ENCODE measurements at places on chromosomes 16 and 17. TPM values are rescaled to one million over a fixed set of nuclear protein-coding genes. Genes with fewer than 3 reads are reported as not detected.

Gene MYADML2
- total RNA-seq: not detected

Gene CSH1
- not detected for total RNA-seq

- no peaks in the 10 kb centered on the region for H3K27me3 ChIP-seq
- no peak overlapping the region for H3K4me3 ChIP-seq
- DNase-seq: no peak
- no peak overlapping the region for H3K27ac ChIP-seq
Observed at GRCh38 chr16:15885560-15886001, 2.8 kb downstream of the CEP20 start.

DNA sequence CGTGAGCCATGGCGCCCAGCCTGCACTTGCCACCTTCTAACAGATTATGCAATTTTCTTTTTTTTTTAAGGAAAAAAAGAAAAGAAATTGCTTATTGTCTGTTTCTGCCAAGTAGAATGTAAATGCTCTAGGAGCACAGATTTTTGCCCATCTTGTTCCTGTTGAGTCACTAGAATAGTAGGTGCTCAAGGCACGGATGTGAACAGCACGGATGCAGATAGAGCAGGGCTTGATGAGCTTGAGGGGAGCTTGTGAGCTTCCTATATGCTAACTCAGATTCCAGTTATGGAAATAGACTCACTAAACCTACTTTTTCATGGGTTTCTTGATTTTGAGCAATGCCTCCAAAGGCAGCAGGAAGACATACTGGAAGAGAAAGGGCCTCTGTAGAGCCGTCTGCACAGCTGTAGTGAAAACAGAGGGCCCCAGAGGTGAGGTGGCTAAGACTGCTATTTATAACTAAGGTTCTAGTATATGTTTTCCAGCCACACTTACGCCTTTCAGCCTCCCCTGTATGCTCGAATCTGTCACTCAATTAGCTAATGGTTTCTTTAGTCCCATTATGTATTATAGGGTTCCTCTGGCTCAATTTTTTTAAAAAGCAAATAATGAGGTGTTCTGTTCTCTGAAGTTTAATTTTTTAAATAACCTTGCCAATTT, 72.8 kb downstream of the WWP2 start:
- peaks cover 63% of the 10 kb centered on the region for H3K4me1 ChIP-seq
- no peak overlapping the region for H3K4me3 ChIP-seq
- H3K36me3 ChIP-seq: no peaks in the 10 kb centered on the region

DNA sequence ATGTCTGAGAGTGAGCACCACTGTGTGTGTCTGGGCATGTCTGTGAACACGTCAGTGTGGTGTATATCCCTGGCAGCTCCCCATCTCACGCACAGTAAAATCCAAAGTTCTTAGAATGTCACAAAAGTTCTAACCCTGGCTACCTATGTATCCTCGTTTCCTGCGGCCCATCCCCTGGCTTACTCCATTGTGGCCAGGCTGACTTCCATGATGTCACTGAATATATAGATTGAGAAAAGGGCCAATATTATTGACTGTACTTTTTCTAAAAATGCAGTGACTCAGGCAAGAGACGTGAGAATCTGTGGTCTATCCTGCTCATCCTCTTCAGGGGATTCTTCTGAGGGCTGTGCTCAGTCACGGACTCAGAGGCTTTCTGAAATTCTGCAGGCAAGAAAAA, 963 bp upstream of the METTL22 start:
- H3K4me1 ChIP-seq: peaks cover 10% of the 10 kb centered on the region
- H3K27ac ChIP-seq: no peak overlapping the region
- H3K36me3 ChIP-seq: peaks cover 3% of the 10 kb centered on the region
- no peak overlapping the region for H3K4me3 ChIP-seq
- H3K27me3 ChIP-seq: no peaks in the 10 kb centered on the region

DNA sequence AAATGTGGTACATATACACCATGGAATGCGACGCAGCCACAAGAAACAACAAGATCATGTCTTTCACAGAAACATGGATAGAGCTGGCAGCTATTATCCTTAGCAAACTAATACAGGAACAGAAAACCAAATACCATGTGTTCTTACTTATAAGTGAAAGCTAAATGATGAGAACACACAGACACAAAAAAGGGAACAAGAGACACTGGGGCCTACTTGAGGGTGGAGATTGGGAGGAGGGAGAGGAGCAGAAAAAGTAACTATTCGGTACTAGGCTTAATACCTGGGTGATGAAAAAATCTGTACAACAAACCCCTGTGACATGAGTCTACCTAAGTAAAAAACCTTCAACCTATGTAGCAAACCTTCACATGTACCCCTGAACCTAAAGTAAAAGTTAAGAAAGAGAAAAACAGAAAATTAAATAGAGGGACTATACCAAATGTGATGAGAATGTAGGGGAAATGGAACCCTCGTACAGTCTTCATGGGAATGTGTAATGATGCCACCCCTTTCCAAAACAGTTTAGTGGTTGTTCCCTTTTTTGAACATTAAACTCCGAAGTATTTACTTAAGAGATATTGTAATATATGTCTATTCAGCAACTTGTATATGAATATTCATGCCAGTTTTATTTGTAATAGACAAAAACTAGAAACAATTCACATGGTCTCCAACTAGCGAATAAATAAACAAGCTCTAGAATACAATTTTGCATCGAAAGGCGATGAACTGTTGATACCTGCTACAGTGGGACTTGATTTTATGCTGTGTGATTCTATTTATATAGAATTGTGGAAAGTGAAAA, 33.9 kb downstream of the AHSP start:
- H3K4me1 ChIP-seq: no peaks in the 10 kb centered on the region
- no peak for DNase-seq
- H3K36me3 ChIP-seq: no peaks in the 10 kb centered on the region
- H3K27me3 ChIP-seq: peaks cover 3% of the 10 kb centered on the region

DNA sequence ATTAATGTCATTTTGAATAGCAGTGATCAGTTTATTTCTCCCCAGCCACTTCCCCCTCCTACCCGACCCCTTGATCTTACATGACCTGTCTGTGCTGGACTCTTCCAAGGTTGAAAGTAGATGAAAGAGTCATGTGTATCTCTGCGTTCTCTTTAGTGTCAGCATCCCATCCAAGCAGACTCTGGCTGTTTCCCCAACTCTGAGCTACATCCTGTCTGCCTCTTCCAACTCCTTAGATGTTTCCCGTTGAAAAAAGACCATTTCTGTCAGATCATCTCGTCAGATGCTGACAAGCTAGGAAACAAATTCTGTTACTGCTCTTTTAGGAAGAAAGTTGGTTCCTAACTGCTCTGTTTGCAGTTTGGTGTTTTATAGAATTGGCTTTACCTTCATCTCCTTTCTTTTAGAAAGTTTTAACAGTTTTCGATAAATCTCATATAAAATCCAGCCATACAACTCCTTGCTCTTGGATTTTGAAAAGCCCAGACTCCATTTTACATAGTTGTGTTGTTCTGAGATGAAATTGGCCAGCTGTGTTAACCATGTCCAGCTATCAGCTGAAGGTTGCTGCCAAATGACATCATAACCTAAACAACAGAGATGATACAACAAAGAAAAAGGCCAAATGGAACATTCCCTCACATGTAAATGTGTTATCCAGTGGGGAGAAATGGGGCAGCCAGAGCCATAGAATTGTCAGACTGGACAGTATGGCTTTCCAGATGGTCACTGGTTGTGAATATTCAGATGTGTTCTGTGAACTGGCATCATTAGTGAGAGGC, 43.5 kb downstream of the CYB561 start:
- H3K4me3 ChIP-seq: no peak overlapping the region
- H3K27ac ChIP-seq: peak overlapping the region; percentile 31
- no peaks in the 10 kb centered on the region for H3K36me3 ChIP-seq
- H3K27me3 ChIP-seq: no peaks in the 10 kb centered on the region
- peaks cover 20% of the 10 kb centered on the region for H3K4me1 ChIP-seq

DNA sequence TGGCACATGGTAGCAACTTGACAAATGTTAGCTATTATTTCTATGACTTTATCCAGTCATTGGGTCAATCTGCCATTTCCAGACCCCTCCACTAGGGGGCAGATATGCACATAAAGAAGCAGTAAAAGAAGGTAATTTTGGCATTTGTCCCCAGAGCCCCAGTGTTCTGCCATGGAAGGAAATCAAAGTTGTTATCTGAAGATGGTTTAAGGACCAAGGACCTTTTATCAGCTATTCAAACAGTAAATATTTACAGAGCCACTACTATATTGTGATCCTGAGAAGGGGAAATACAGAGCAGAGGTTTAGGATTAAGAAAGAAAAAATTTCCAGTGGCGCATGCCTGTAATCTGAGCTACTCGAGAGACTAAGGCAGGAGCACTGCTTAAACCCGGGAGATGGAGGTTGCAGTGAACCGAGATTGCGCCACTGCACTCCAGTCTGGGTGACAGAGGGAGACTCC, 20.0 kb downstream of the TRAF4 start:
- no peaks in the 10 kb centered on the region for H3K36me3 ChIP-seq
- H3K27me3 ChIP-seq: no peaks in the 10 kb centered on the region
- no peak overlapping the region for H3K4me3 ChIP-seq
- peaks cover 5% of the 10 kb centered on the region for H3K4me1 ChIP-seq

All from adrenal gland (tissue), 19 donors.